ENCODE measurements at places on chromosomes 2 and 18.

- no peak for DNase-seq
Observed at GRCh38 chr2:218981390-218981880, 3.5 kb downstream of the FEV start.

- DNase-seq = no peak
Observed at GRCh38 chr2:54103454-54104314, 11.7 kb upstream of the ACYP2 start.

- DNase-seq = no peak
Observed at GRCh38 chr2:12856934-12857601, 140.3 kb downstream of the TRIB2 start.

- no peak for DNase-seq
Observed at GRCh38 chr2:148338541-148338940, 306.0 kb upstream of the EPC2 start.

GRCh38 chr18:24018299-24018886, 3.8 kb downstream of the TTC39C start:
- no peak for DNase-seq

GRCh38 chr18:57218281-57218680, 71.4 kb downstream of the BOD1L2 start:
- DNase-seq = no peak
